ENCODE measurements at places on chromosomes 5 and 9.
A peak's percentile ranks its signal among the peaks of the same experiment; 100 is the strongest.

- no peak for DNase-seq
Measured at GRCh38 chr5:149141957-149142851, 911 bp downstream of the ABLIM3 start.

GRCh38 chr5:52682492-52682891, 105.2 kb upstream of the ITGA1 start:
- DNase-seq, result no peak

DNA sequence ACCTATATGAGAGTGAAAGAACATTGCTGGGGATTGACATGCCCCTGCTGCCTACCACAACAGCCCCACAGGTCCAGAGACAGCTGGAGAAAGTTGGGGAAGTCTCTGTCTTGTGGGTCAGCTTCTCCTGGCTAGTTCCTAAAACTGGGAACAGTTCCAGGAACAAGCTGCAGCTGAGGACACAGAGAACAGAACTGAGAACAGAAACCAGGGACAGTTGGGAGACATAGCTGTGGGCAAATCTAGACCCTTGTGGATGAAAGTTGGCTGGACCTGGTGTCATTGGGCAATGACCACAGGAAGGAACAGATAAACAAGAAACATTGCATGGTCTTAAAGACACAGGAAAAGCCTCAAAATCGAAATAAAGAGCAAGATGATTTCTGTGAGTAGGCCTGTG, 58.3 kb upstream of the MOCS2 start:
- peak; percentile 8 for DNase-seq

DNA sequence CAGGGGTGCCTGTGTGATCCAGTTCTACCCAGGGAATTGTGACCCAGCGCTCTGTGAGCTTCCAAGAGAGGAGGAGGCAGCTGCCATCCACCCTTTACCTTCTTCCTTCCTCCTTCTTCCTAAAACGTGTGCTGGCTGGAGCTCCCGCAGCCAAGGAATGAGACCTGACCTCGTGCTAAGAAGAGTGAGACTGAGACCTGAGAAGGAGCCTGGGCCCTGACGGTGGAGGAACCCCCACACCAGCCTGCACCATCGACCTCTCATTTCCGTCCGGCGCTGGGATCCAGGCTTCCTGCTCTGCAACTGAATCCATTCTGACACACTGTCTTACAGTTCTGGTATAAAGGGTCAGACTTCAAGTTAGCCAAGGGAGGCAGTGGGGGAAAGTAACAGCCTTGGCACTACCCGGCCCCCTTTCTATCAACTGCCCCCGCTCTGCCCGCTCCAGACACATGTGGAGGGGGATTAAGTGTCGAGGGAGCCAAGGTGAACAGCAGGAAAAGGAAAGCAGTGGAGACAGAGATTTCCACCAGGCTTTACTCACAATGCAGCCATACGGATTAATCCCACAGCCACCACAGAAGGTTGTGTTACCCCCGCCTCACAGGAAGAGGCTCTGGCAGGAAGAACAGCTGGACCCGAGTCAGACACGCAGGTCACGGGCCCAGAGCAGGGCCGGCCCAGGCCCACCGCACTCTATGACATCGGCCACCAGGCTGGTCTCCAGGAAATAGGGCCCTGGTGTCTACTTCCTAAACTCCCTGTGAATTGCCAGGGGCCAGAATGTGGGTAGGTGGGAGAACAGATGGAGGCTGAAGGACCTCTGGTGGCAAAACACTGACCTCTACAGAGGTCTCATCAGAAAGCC, 15.8 kb downstream of the MGAT1 start:
- no peak for DNase-seq

- DNase-seq, result no peak
Measured at GRCh38 chr5:154442801-154443200, 3.0 kb upstream of the SAP30L start.

GRCh38 chr9:130191749-130192120, 19.5 kb downstream of the NCS1 start:
- DNase-seq, result no peak

GRCh38 chr5:176887252-176887849, 11.8 kb downstream of the HK3 start:
- DNase-seq, result no peak
